ENCODE measurements at places on chromosomes 3 and 15. TPM values are rescaled to one million over a fixed set of nuclear protein-coding genes. Genes with fewer than 3 reads are reported as not detected.

GRCh38 chr3:168998792-168999191 is 664.7 kb downstream of the MECOM start:
- DNase-seq = no peak

The CCDC80 gene
- polyA plus RNA-seq = 2.0 TPM

The CDHR4 gene
- not detected for polyA plus RNA-seq

- DNase-seq = no peak
Observed at GRCh38 chr15:61653110-61653509, 407.1 kb downstream of the VPS13C start.

DNA sequence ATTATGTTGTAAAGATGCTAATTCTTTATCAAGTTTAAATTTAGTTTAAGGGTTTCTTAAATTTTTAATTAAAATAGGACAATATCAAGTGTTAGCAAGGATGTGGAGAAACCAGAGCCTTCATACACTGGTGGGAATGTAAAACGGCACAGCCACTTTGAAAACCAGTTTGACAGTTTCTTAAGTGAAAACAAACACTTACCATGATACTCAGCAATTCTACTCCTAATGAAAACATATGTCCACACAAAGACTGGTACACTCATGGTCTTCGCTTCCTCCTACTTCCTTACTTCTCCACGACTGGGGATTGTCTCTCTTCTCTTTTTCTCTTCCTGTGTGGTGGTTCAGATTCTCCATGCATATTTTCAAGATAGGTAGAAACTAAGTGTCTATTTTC is 9.2 kb downstream of the SKIC8 start:
- DNase-seq = no peak

The CHRNA5 gene
- 10.1 TPM for polyA plus RNA-seq

- DNase-seq = no peak
Observed at GRCh38 chr15:78032671-78033070, 44.8 kb downstream of the TBC1D2B start.

- DNase-seq = no peak
Observed at GRCh38 chr15:71493526-71493925, 316.8 kb upstream of the NR2E3 start.

The VEPH1 gene
- polyA plus RNA-seq = 0.39 TPM
